ENCODE measurements at places on chromosomes 5 and 9.

- DNase-seq, result no peak
Observed at GRCh38 chr9:96219026-96219899, 82.7 kb downstream of the HSD17B3 start.

GRCh38 chr9:114587345-114588202 lies at the start of gene ATP6V1G1:
TSS of gene ATP6V1G1 (plus strand) at chr9:114587769. CDS start at chr9:114587839, 70 bp downstream.
- DNase-seq, result peak; percentile 98

DNA sequence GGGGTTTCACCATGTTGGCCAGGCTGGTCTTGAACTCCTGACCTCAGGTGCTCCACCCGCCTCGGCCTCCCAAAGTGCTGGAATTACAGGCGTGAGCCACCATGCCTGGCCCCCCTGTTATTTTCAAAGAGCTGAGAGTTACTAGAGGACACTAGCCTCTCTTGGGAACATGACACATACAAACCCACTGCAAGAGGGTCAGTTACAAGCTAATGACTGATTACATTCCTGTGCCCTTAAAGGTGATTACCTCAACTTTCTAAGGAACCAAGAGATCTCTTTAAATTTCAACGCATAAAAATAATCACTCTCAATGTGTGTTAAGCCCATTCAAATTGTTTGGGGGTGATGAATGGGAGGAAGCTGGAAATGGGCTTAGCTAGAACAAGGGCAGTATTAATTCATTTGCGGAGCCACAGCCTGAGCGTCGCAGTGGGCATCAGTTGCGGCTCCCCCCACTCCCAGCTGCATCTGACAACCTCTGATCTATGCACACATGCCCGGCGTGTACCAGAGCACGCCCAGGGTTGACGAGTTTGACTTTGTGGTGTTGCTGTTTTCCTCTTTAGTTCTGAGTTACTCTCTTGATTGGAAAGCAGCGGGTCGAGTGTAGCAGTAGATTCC lies 146.9 kb downstream of the GOLPH3 start:
- no peak for DNase-seq

GRCh38 chr5:91224456-91224855 lies 158.7 kb downstream of the ARRDC3 start:
- no peak for DNase-seq

DNA sequence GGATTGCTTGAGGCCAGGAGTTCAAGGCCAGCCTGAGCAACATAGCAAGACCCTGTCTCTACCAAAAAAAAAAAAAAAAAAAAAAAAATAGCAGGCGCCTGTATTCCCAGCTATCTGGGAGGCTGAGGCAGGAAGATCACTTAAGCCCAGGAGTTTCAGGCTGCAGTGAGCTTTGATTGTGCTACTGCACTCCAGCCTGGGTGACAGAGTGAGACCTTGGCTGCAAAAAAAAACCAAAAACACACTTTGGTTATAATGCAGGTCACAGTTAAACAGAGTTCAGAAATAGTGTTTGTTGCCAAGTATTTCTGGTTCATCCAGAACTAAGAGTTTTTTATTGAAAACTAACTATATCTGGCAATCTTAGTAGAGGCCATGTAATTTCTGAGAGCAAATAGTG lies 24.1 kb upstream of the IL6ST start:
- no peak for DNase-seq

DNA sequence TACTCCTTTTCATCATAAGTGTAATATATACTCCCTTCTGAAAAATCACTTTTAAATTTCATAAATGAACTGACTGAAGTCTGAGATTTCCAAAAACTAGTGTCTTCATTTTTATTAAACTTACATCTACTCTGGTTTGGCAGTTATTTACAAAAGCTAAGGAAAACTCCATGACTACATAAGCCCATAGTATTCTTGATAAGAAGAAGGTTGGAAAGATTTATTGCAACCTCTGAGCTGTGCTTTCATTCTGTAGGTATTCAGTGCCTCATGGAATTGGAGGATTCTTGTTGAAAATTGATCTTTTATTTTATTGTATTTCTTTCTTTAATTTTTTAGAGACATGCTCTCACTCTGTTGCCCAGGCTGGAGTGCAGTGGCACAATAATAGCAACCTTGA lies 41.7 kb downstream of the GNAQ start:
- DNase-seq, result no peak

- DNase-seq, result no peak
Observed at GRCh38 chr5:58890701-58891085, 307.8 kb downstream of the RAB3C start.

DNA sequence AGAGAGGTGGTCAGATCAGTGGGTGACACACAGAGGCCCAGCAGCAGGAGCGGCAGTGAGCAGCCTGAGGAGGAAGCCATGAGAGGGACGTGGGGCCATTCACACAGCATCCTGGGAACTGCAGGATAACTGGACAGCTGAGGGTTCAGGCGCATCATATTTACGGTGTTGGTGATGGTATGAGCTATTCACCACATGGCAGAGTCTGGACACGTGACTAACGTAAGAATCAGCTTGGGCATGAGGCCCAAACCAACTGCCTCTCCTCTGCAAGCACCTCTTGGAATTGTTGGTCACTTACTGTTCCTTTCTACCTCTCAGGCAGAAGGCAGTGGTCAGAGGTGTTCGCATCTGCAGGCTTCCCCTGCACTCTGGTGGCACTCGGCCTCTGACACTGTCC lies 141.1 kb downstream of the ENTREP1 start:
- no peak for DNase-seq

- DNase-seq, result no peak
Observed at GRCh38 chr9:120640380-120640779, 60.4 kb upstream of the CDK5RAP2 start.

GRCh38 chr9:73773896-73774295 lies 622.2 kb downstream of the ANXA1 start:
- no peak for DNase-seq

DNA sequence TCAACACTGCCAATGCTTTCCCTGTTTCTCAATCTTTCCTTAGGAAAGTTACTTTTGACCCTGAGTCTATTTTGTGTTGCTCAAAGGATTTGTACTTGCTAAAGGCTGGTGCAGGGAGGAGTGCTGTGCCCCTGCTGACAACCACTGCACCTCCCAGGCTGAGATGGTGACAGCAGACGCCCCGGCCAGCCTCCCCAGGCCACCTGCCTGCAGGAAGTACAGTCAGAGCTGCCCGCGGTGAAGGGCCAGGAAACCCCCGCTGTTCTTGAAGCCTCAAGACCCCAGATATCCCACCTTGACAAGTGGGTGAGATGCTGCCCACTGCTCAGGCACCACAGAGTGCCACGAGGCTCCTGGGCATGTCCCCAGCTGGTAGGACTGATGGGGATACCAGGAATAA lies 44.2 kb upstream of the CKMT2 start:
- no peak for DNase-seq

- no peak for DNase-seq
Observed at GRCh38 chr5:84715091-84715490, 330.4 kb upstream of the EDIL3 start.

GRCh38 chr5:10166392-10166791 lies 83.3 kb downstream of the ATPSCKMT start:
- no peak for DNase-seq

DNA sequence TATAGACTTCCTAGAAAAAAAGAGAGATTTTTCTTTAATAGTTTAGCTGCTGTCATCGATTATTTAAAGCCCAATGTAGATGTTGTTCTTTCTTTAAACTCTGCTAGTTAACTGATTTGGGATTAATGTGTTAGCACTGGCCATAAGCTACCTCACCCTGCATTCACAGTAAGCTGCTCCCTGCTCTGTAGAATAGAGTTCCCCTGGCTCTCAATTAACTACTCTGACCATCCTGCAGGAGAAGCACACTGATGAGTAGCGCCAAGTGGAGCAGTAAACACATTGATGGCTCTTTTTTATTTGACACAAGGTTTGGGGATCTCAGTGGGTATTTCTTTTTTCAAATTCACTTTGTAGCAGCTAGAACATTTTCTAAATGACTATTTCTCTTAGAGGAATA lies 807.9 kb upstream of the ZNF608 start:
- no peak for DNase-seq

GRCh38 chr5:89545076-89545475 lies 662.1 kb upstream of the MEF2C start:
- no peak for DNase-seq

GRCh38 chr5:144207875-144208444 lies 37.3 kb downstream of the KCTD16 start:
- DNase-seq, result no peak

GRCh38 chr5:126456217-126456820 lies 33.1 kb downstream of the GRAMD2B start:
- no peak for DNase-seq

GRCh38 chr9:124315882-124316281 lies 58.1 kb downstream of the NEK6 start:
- DNase-seq, result no peak

DNA sequence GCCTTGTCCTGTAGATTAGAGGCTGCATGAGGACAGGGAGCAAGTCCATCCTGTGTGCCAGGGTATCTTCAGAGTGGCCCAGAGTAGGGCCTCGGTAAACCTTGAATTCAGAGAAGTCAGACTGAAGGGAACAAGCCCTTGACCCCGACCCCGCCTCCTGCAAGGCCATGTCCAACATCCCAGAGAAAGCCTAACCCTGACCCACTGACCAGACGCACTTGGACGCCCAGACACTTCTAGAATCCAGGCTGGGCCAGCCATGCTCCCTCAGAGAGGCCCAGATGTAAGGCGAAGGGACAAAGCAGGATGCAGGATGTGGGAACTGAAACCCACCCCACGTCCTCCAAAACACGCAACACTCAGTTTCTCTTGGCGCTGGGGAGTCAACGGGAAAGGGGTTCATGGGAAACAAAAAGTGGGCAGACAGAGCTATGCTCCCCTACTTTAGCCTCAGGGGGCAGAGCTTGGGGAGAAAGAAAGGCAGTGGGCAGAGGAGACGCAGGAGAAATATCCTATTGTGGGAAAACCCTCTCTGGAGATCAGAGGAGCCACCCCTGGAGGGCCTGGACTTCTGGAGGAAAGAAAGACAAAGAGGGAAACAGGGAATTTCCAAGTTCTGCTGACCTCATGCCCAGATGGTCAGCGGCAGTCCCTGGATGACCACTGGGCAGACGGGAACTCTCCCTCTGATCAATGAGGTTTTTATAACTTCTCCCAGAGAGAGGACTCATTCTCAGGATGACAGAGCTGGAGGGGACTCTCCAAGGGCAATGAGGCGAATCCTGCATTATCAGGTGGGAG lies 13.0 kb downstream of the TNIP1 start:
- DNase-seq, result no peak

- DNase-seq, result no peak
Observed at GRCh38 chr9:16221366-16221765, 649.1 kb downstream of the BNC2 start.

GRCh38 chr5:37662789-37663485 lies 176.9 kb downstream of the GDNF start:
- no peak for DNase-seq

DNA sequence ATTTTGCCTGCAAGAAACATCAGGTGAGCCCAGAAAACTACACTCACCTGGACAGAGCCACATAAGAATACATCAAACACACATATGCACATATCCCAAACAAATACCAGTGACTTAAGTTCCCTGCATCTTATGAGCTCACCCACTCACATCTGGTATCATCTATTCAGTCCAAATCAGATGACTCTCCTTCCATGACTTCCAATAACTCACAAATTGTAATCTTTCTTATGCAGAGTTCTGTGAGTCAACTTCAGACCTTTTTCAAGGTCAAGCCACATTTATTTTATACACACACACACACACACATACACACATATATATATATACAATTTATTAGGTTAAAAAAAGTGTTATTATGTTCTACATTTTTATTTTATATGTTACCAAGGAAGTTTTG lies 1711.9 kb upstream of the CDH9 start:
- no peak for DNase-seq

GRCh38 chr5:43663916-43664315 lies 60.9 kb downstream of the NNT start:
- no peak for DNase-seq

- DNase-seq, result no peak
Observed at GRCh38 chr9:99590840-99591239, 230.8 kb upstream of the NR4A3 start.

GRCh38 chr5:43400082-43400481 lies 12.1 kb downstream of the CCL28 start:
- no peak for DNase-seq

- no peak for DNase-seq
Observed at GRCh38 chr9:96523374-96523773, 73.4 kb downstream of the HABP4 start.

DNA sequence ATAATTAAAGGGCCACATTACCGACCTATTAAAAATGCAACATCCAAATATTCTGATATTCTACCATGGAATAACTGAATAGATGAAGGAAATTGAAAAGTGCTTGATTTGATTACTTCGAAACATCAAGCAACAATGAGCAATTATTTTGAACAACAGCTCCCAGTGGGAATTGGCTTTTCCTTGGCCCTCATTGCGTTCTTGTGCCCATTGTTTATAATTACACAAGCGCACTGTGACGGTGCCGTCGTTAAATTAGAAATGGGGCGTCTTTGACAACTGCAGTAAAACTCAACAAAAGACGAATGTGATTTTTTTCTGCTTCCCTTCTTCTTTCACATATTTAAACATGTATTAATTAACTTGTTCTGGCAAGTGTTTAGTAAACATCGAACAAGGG lies 61.6 kb downstream of the CDH6 start:
- no peak for DNase-seq

- no peak for DNase-seq
Observed at GRCh38 chr9:102135768-102136167, 397.3 kb upstream of the GRIN3A start.

DNA sequence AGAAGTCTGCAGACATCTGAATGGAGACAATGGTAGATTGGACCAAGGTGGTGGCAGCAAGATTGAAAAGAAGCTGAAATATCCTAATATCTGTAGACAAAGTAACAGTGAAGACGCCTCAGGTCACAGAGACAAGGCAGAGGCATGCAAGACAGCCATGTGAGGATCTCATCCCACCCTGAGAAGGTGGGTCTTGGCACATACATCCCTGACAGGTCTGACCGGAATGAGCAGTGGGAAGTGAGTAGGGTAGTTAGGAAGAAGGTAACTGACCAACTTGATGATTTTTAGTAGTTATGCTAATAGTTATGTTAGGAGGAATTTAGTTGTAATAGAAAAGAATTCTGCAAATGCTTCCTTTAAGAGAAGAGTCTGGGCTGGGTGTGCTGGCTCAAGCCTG lies 229.6 kb downstream of the NDUFS4 start:
- DNase-seq, result no peak

GRCh38 chr9:100673249-100673648 lies 95.4 kb downstream of the CAVIN4 start:
- DNase-seq, result no peak

DNA sequence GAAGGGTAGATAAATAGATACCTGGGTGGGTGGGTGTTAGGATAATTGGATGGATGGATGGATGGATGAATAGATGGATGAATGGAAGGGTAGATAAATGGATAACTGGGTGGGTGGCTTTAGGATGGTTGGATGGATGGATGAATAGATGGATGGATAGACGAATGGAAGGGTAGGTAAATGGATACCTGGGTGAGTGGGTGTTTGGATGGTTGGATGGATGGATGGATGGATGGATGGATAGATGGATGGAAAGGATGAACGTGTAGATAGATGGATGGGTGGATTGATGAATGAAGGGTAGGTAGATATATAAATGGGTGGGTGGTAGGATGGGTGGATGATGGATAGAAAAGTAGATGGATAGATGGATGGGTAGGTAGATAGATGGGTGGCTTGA lies 59.8 kb upstream of the RXRA start:
- DNase-seq, result no peak

GRCh38 chr5:177302354-177303110 lies 987 bp downstream of the RAB24 start:
- no peak for DNase-seq

- no peak for DNase-seq
Observed at GRCh38 chr5:107195890-107196395, 474.8 kb downstream of the EFNA5 start.

- no peak for DNase-seq
Observed at GRCh38 chr5:53884844-53885243, 324.4 kb downstream of the NDUFS4 start.
